ENCODE measurements at places on chromosomes 7 and 10.

- no peak for DNase-seq
These were observed 23.8 kb upstream of the STARD3NL start for GRCh38 chr7:38154278-38154677.

GRCh38 chr7:130872756-130873448 lies 138.9 kb upstream of the KLF14 start:
- DNase-seq, result no peak

DNA sequence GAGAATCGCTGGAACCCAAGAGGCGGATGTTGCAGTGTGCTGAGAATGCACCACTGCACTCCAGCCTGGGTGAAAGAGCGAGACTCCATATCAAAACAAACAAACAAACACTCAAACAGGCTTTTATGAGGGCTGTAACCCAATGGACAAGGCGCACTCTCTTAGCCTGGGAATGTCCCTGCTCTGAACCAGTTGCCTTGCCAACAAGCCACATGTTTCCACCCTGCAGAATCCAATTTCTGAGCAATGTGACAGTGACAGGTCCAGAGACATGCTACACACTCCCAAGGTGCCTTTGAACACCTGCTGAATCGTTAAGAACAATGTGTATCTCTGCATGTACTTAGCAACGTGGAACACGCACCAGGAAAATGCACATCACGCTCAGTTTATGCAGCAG lies 186.8 kb upstream of the AUTS2 start:
- DNase-seq, result no peak

DNA sequence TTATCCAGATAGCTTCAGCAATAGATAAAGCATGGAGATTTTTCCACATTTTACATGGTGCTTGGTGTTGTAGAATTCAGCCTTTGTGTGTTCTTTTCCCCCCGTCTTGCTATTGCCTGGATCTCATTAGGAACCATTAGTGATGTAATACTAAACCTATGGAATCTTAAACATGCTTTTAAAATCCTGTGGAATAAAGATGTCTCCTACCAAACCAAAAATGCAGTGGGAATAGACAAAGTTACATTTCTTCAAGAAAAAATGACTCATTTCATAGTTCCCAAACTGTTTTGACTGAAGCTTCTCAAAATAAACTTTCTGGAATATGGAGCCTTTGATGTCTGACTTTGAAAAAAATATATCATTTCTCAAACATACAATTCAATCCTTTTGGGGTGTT lies 44.0 kb downstream of the CALD1 start:
- no peak for DNase-seq

DNA sequence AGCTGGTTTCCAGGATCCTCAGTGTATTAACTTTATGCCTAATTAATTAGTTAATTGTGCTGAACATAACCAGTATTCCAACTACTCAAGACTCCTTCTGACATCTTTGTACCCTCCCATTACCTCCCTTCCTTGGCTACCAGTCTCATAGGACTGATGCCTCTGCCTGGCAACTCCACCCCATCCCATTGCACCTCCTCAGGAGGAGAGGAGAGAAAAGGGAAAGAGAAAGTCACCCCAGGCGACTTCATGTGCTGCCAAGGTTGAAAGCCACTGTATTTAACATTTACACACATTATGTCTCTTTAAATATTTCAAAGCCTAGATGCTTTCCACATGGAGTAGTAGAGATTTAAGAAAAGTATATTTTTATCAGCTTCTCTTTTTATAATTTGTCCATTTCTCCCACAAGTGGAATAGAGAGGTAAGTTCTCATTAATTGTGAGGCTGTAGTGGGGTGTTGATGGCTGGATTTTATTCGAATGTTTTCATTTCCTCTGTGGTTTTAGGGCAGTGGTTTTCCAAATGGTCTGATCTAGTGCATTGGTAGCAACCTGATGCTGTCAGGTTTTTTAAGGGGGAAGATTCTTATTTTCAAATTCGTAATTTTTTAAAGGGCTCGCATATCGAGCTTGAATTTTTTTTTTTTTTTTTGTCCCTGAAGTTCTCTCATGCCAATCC lies 148.0 kb downstream of the BICC1 start:
- DNase-seq, result no peak

DNA sequence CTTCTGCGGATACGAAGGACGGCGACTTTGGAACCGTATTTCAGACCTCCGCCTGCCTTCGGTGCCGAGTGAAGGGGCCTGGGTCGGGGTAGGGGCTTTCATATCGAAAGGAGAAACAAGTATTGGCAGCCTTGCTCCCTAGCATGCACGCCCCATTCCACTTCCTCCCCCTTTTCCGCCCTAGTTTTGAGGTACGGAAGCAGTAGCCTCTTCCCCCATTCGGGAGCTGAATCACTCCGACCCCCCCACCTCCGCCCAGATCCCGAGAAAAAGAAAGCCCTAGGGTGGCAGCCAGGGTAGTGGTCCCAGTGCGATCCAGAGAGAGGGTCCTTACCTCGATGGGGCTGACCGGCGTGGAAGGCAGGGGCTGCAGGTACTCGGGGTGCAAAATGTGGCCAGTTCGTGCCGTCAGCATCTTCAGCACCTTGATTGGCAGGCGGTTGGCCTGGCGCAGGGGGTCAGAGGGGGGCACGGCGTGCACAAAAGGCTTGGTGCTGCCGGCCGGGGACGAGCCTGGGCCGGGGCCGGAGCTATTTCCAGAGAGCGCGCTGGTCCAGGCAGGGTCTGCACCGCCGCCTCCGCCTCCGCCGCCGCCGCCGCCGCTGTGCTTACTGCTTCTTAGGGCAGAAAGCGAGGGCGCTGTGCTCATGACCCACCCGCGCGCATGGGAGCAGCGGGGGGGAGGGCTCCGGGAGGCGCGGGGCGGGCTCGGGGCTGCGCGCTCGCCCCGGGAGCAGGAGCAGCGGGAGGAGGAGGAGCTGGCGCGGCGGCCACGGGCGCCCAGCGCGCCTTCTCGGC lies 594 bp downstream of the ZNF503 start:
- DNase-seq, result peak; percentile 68
